NCI-H1930 (cell line): ENCODE measurements at places on chromosomes 6 and 20.

DNA sequence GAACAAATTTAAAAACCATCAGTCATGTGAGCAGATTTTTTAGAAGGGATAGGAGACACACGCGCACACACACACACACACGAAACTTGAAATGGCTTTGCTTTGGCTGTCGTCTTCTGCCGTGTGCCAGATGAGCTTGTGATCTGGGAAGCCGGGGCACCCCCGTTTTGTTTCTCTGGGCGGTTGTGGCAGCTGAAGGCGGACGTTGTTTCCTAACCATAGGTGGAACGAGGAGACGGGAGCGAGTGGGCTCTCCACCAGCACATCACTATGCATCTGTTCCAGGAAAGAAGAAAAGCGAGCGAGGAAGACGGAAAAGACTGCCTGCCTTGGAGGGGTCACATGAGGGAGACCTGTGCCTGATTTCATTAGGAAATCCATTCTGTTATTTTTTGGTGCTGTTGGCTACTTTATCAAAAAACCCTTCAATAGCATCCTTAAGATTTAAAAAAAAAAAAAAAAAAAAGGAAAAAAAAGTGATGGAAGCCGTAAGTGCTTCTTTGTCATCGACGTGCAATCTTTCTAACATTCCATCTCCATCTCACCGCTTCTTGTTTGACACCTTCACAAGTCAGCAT is 142.1 kb downstream of the DTNBP1 start:
- no peak for DNase-seq

- no peak for DNase-seq
Observed at GRCh38 chr6:21539621-21540100, 53.9 kb upstream of the SOX4 start.

DNA sequence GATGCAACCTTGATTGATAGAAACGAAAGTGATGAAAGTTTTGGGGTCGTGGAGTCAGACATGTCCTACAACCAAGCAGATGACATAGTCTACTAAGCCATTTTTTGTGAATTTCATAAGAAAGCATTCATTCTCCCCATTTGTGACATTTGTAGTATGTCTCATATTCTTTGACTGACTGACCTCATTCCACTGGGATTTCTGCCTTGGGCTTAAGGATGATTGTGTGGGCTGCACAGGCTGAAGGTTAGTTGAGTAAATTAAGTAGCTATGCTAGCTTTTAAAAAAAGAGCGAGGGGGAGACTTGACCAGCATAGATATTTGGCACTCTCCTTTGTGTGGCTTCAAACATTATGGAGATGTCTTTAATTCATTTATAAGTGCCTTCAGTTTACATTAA is 28.9 kb downstream of the STMND1 start:
- DNase-seq, result no peak

DNA sequence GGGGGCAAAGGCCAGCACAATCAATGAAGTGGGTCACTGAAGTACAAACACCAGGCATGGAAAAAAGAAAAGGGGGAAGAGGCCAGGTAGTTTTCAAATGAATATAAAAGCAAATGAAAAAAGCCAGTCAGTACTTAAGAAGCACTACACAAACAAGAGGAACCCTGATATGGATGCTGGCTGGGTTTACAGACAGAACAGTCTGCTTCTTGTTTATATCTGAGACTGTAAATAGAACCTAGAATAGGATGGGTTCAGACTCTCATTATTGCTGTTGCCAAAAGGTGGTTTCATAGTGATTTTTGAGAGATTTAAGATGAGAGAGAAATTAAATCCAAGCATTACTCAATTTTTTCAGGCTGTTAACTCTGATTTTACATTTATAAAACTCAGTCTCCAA is 24.1 kb downstream of the USP45 start:
- DNase-seq, result no peak

DNA sequence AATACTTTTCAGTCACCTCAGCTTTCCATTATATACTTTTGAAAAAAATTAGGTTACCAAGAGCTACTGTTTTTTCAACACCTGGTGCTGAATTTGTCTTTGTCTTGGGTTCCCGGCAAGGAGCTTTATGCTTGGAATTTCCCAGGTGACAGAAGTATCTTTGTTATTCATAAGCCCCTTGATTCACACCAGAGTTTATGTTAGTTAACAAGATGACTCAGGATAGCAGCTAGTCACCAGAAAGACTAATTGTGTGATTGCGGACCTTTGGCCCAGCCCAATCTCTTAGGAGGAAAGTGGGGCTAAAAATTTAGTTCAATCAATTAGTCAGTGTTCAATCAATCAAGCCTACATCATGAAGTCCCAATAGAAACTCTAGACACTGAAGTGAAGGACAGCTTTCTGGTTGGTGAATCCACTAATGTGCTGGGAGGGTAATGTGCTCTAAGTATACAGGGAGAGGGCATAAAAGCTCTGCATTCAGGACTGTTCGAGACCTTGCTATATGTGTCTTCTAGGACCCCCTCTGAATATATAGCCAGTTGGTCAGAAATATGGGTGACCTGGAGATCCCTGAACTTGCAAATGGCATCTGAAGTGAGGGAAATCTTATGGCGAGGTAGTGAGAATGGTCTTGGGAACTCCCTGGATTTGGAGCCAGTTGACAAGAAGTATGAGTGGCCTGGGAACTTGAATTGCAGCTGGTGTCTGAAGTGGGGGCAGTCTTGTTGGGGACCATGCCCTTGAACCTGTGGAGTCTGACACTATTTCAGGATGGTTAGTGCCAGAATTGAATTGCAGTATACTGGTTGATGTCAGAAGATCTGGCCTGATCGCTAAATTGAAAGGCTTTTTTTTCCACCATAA is 16.2 kb downstream of the TMEM30A start:
- no peak for DNase-seq

DNA sequence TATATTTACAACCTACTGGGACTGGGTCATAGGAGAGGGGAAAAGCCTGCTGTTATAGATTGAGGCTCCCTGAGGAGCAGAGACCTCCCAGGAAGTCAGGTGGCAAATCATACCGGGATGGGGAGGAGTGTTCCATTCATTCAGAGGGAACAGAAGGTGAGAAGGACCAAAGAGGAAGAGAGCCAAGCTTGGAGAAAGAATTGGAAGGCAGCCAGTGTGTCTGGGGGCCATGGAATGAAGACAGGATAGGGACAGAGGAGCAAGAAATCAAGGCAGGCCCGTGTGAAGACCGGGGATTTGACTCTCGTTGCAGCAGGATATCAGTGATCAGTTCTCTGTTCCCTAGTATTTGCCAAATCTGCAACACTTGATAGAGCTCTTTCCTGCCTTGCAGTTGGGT is 5.7 kb upstream of the ZNF217 start:
- no peak for DNase-seq
